Sciatic nerve (tissue), 2 donors: ENCODE measurements at places on chromosomes 11 and 22. TPM values are rescaled to one million over a fixed set of nuclear protein-coding genes. Genes with fewer than 3 reads are reported as not detected.

DNA sequence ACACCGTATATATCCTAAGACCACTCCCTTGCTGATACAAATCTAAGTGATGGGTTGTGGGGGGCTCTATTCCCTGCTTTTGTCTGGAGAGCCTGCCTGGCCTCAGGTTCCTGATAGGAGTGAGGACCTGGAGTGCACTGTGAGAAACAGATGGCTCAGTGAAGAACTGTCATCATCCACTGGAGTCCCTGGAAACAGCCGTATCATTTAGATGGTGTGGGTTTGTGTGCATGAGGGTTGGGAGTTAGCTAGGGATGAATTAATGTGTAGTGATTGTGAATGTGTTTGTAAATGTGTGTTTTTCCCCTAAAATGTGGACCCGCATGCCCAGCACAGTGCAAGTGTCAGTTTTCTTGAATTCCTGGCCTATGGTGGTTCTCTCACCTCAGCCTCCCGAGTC lies 111.6 kb downstream of the CRYBB2 start:
- no peak for DNase-seq

Gene PI4KA
- total RNA-seq, result 116 TPM

DNA sequence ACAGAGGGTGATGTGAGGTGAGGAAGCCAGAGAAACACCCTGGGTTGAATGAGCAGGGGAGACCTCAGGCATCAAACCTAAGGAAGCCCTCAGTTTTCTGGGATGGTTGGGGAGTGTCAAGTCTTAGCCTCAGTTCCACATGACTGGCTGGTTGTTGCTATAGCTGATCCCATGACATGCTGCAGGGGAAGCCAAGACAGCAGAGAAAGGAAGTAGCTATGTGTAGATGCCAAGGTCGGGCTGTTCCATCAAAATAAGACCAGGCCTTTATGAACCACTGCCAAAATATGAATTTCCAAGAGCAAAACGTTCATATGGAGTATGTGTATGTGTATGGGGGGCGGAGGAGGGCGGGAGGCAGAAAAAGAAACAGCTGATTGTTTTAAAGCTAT lies 11.6 kb downstream of the CD59 start:
- DNase-seq, result no peak

GRCh38 chr11:1546536-1547466 lies 25.3 kb downstream of the DUSP8 start:
- no peak for DNase-seq

- no peak for DNase-seq
Observed at GRCh38 chr22:46739094-46739870, 1.2 kb upstream of the CERK start.

- DNase-seq, result no peak
Observed at GRCh38 chr11:111324277-111324720, 26.0 kb downstream of the POU2AF3 start.

Gene CLCF1
- total RNA-seq, result 7.5 TPM

- DNase-seq, result no peak
Observed at GRCh38 chr22:47736186-47737034, 974.0 kb downstream of the TBC1D22A start.

GRCh38 chr22:34814260-34815025 lies 251.5 kb upstream of the ISX start:
- no peak for DNase-seq

DNA sequence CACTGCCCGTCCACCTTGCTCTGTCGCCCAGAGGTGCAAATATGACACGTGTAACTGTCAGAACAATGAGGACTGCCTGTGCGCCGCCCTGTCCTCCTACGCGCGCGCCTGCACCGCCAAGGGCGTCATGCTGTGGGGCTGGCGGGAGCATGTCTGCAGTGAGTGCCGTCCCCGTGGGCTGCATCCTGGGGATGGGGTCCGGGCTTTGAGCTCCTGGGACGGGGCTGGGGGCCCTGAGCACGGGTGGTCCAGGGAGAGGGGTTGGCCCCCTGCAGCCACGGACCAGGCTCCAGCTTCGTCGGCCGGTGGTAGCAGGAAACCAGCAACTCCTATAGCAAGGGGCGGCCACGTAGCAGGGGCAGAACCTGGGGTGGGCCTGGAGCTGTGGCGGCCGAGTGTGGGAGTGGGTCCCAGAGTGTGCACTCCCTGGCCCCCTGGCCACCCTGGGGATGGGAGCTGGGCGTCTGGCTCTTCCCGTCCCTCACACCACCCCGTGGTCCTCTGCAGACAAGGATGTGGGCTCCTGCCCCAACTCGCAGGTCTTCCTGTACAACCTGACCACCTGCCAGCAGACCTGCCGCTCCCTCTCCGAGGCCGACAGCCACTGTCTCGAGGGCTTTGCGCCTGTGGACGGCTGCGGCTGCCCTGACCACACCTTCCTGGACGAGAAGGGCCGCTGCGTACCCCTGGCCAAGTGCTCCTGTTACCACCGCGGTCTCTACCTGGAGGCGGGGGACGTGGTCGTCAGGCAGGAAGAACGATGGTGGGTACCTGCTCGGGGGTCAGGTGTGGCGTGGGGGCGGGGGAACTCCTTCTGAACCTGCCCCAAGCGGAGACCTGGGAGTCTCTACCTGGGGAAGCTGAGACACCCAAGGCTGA lies 10.1 kb downstream of the MUC2 start:
- peak; percentile 40 for DNase-seq

- DNase-seq, result peak; percentile 59
Observed at GRCh38 chr11:75263944-75264349, 23.4 kb downstream of the TPBGL start.

DNA sequence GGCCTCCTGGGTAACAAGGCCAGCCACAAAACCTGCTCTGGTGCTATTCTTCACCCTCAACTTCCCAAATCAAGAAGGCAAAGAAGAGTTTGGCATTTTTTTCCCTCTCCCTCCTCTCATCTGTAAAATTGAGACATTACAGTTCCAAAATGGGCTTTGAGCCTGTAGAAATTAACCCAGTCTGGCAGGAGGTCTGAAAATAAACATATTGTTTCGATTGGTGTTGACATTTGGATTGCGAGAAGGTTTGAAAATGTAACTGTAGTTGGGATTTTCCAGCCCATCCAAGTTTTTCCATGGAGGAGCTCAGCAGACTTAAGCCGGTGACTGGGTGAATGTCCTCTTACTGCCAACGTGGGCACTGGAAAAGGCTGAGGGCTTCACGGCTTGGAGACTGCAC lies 35.0 kb upstream of the ALX4 start:
- DNase-seq, result no peak

GRCh38 chr11:14237444-14237961 lies 121.5 kb downstream of the RRAS2 start:
- DNase-seq, result no peak

DNA sequence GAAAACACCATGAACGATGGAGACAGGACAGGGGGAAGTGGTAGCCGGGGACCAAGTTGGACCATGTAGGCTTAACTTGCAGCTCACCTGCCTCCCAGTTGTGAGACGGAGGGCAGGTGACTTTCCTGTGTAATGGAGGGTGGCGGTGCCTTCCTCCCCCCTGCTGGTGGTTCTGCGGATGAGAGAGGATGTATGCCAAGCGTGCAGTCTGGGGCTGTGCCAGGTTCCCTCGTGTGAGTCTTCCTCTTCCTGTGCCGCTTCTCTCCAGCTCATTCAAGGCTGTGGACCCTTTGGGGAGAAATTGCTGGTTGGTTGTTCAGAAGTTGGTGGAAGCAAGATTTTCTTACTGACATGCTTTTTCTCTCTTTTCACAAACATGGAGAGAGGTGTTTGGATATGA lies 35.1 kb downstream of the MPPED1 start:
- peak; percentile 43 for DNase-seq

Gene DTX4
- total RNA-seq, result 35.9 TPM

DNA sequence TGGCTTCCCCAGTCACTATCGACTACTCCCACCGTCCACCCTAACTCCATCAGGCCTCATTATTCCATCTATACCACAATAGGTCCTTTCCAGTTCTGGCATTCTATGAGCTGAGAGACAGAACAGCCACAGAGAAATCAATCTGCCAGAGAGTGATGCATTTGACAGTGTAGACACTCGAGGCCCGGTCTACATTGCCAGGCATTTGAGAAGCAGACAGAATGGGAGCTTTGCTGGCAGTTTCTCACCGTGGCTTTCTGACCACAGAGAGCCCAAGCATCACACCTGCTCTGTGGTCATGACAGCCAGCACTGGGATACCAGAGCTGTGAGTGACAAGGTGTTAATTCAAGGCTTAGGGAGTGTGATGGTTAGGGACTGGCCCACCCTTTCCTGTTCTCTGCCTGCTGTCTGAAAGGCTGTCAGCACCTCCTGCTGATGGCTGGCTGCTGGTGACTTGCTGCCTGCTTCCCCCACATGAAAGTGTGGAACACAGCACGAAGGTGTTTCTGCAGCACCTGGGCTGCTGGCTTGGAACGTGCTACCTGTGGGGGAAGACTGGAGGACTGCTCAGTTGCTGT lies 137.8 kb downstream of the KIRREL3 start:
- DNase-seq, result no peak

Gene NF2
- total RNA-seq, result 28.4 TPM

DNA sequence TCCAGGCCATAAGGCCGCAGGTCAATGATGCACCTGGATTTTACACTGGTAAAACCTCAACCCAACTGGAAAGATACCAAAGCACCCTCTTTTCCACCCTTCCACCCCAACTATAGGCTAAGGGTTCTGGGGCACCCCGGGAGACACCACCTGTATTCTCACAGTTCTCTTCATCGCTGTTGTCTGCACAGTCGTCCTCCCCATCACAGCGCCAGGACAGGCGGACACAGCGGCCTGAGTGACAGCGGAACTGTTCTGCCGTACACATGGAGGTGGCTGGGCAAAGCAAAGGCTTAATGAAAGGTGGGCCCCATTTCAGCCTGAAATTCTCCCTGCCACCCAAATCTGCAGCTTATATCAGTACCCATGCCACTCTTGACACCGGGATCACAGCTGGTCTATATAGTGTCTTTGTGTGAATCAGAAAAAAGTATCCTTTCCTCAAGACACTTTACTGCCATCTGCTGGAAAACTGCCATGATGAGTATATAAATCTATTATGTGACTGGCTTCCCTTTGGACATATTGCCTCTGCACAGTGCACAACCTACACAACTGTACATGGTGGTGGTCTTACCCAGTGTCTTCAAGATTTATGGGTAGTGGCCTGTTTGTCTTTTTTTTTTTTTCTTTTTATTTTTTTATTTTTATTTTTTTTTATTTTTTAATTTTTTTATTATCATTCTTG lies 21.5 kb downstream of the LRP4 start:
- no peak for DNase-seq

Gene CCDC73
- total RNA-seq, result not detected

DNA sequence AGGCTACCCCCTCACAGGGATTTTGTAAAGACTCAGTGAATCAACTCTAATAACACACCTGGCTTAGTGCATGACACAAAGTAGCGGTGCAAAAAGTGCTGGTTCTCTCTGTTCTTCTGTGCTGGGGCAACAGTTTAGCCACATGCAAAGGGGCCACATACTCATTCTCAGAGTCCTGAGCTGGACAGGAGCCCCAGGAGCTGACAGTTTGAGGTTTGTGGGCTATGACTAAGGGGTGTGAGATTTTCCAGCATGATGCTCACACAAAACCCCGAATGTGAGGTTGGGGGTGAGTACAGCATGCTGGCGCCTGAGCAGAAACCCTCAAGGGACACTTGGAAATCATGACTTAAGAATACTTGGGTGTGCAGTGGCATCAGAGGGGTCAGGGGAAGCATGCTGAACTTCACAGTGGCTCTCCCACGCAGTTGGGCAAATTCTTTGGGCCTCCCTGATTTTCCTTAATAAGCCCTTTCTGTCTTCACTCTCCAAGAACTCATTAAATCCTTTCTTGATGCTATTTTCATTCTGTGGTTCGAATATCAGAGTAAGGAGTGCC lies 31.0 kb downstream of the TMPRSS5 start:
- no peak for DNase-seq

DNA sequence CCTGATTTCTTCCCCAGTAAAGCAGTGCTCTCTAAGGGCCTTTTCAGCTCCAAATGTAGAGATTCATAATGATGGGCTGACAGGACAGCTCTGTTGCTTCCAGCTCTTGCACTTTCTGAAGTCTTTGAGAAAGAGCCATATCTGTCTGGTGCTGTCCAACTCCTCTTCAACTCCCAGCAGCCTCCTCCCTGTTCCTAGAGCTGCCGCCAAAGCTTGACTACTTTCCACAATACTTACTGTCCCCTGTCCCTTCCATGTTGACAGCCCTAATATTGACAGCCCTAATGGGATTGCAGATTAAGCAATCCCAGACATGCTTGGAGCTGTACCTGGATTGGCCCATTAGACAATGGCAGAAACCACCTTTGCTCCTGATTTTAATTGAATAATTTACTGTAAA lies 29.6 kb downstream of the INSC start:
- DNase-seq, result no peak

DNA sequence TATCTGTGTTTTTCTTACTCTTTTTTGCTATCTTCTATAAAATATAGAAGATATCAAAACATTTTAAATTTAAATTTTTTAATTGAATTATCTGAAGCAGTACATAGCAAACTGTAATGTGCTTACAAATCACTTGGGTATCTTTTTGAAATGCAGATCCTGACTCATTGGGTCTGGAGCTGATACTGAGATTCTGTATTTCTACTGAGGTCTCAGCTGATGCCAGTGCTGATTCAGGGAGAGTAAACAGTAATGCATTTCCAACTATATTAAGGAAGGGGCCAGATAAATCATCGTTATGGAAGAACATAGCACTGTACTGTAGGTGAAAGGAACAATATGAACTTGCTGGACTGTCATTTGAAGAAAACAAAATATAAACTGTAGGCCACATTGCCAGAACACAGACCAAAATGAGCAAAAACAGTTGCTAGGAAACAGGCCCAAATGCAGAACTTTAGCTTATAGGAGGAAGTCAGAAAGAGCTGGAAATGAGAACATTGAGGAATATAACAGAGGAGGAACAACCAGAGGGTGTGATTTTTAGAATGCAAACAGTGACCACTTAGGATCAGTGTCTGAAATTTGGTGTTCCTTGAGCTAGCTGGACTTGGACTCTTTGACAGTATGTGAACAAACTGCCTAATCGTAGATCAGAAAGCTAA lies 3.3 kb downstream of the ARL14EP start:
- DNase-seq, result no peak

Gene IL17REL
- total RNA-seq, result not detected

GRCh38 chr11:73312851-73313327 lies 4.8 kb downstream of the ARHGEF17 start:
- no peak for DNase-seq

DNA sequence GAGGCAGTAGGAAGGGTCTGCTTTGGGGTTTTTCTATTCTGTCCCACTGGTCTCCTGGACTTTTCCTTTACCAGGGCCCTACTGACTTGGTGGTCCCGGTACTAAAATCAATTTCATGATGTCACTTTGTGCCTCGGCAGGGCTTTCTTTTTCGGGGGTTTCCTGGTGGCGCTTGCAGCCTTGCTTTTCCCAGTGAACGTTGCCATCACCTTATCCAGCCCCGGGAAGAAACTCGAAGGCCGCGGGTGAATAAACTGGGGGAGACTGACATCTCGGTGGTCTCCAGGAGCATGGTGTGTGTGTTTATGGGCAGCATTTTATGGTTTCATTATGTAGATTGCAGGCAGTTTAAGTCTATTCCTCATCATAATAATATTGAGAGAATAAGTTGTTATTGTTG lies 84.4 kb downstream of the KCNQ1 start:
- DNase-seq, result no peak

DNA sequence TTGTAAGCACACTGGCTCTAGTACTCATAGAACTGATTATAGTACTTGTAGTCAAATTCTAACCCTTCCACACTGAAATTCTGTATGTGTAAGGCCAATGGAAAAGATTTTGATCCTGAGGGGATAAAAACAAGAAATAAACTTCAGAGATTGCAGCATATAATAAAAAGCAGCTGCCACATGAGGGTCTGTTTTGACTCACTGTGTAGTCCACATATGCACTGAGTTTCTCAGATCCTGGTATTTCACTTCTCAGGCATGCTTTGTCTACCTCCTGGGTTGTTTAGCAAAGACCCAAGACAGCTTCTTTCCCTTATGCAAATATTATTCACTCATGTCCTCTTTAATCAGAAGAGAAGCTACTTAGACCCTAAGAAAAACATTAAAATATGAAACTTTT lies 71.1 kb upstream of the SLC5A12 start:
- no peak for DNase-seq
